ENCODE measurements at places on chromosomes 16 and 17.

- DNase-seq, result no peak
Observed at GRCh38 chr17:72343911-72344310, 223.1 kb downstream of the SOX9 start.

- DNase-seq, result no peak
Observed at GRCh38 chr16:23516366-23517137, 6.3 kb upstream of the GGA2 start.

- DNase-seq, result no peak
Observed at GRCh38 chr17:63775420-63775819, 1.4 kb downstream of the DDX42 start.

- DNase-seq, result no peak
Observed at GRCh38 chr17:2042390-2042847, 597 bp downstream of the OVCA2 start.

DNA sequence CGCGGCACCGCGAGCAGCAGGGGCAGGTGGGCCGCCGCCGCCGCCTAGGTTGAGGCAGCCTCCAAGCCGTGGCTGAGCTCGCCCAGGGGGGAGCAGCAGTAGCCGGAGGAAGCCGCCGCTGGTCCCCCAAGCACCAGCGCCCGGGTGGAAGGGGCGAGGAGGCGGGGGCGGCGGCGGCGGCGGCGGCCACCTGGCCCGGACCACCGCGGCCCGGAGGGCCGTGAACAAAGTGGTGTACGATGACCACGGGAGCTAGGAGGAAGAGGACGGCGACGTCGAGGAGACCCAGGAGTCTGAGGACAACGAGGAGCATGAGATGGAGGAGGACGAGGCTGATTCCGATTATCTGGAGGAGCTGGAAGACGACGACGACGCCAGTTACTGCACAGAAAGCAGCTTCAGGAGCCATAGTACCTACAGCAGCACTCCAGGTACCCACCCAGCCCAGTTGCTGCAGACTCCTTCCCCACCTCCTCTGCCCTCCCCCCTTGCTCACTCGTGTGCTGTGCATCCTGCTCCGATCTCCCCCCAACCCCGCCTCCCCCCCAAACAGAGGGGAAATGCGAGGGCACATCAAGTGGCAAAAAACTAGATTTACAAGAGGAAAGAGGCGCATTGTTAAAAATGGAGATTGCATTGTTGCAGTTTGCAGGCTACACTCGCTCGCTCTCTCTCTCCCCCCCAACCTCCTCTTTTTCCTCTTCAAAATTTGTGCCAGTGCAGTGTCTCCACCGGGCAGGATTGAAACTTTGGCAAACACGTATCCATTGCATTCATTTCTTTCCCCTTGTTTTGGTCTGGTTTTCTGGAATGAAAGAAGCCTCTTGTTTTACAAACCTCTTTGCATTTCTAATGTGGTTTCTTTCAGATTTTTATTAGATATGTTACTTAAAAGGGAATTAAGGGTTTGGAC is 41.8 kb upstream of the AMZ2 start:
- no peak for DNase-seq

GRCh38 chr17:57772774-57773173 is 27.7 kb upstream of the CCDC182 start:
- no peak for DNase-seq

- DNase-seq, result no peak
Observed at GRCh38 chr17:50893183-50893993, 27.2 kb upstream of the TOB1 start.

- no peak for DNase-seq
Observed at GRCh38 chr16:78972986-78973385, 627.6 kb downstream of the MAF start.

DNA sequence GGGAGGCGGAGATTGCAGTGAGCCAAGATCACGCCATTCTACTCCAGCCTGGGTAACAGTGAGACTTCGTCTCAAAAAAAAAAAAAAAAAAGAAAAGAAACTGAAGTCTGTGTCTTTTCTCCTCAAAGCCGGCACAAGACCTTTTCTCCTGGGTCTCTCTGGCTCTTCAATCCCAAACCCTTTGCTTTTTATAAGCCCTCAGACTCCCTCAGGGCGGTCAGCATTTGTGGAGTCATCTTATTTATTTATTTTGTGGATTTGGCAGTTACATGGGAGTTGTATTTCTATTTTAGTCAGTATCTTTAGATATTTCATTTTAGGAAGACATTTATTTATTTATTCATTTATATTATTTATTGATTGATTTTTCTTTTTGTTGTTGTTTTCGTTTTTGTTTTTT is 57.7 kb upstream of the MAP3K14 start:
- DNase-seq, result no peak

DNA sequence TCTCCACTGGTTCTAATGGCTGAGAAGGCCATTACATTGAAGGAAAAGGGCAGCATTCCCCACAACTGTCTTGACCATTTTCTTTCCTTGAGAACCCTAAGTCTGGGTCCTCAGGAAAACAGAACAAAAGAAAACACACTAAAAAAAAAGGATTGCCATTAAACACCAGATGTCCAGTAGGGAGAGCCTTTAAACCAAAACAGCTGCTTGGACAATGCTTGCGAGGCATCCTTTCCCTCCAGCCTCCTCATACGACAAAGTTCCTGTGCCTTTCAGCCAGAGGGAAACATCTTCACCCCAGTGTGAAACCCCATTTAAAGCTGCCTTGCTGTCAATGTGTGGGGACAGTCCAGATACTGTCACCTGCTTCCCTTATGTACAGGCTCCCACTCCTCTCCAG is 74.3 kb downstream of the MMD start:
- no peak for DNase-seq

GRCh38 chr16:46817961-46818360 is 13.0 kb downstream of the C16orf87 start:
- DNase-seq, result no peak

DNA sequence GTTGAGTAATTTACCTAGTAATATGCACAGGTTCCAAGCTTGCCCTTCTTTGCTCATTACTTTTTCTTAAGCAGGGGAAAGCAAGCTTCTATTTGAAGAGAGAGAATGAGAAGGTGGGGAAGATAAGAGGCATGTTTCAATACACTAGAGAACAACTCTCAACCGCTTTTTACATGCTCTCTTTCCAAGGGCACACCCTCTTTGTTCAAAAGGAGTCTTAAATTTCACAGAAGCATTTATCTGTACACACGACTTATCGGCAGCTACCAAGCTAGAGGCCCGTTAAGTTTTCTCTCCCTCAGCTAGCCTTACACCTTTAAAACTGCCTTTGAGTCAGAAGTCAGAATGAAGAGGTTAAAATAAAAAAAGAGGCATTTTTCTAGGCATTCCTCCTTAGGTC is 79.6 kb downstream of the STH start:
- DNase-seq, result no peak

GRCh38 chr16:6573577-6573976 is 759.1 kb upstream of the RBFOX1 start:
- DNase-seq, result no peak

- no peak for DNase-seq
Observed at GRCh38 chr17:63973930-63974593, 1.3 kb upstream of the SCN4A start.

DNA sequence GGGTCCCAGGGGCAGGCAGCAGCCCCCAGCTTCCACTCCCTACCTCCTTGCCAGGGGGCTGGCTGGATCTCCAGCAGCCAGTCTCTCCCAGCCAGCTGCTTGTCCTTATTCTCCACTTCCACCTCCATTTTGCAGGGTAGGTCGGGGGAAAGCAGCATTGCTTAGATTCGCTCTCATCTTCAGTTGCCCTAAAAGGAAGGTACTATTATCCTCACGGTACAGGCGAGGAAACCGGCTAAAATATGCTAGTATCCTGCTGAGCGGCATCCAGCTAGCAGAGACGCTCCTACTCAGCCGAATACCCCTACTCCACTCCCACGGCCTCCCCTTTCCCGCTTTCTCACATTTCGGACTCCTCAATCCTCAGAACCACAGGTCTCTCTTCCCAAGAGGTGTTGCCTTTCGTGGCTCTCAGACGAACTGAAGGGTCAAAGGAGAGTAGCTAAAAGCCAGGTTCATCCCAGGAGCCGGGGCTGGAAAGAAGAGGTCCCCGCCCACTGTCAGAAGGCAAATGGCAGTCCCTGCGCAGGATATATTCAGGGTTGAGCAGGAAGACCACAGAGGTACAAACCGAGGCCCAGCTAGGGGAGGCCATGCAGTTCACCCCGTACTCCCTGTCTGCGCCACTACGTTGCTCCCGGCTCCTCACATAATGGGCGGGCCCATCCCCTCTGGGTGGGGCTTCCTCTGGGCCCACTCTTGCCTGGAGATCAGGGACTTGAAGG is 1.7 kb upstream of the RAB11FIP4 start:
- no peak for DNase-seq

DNA sequence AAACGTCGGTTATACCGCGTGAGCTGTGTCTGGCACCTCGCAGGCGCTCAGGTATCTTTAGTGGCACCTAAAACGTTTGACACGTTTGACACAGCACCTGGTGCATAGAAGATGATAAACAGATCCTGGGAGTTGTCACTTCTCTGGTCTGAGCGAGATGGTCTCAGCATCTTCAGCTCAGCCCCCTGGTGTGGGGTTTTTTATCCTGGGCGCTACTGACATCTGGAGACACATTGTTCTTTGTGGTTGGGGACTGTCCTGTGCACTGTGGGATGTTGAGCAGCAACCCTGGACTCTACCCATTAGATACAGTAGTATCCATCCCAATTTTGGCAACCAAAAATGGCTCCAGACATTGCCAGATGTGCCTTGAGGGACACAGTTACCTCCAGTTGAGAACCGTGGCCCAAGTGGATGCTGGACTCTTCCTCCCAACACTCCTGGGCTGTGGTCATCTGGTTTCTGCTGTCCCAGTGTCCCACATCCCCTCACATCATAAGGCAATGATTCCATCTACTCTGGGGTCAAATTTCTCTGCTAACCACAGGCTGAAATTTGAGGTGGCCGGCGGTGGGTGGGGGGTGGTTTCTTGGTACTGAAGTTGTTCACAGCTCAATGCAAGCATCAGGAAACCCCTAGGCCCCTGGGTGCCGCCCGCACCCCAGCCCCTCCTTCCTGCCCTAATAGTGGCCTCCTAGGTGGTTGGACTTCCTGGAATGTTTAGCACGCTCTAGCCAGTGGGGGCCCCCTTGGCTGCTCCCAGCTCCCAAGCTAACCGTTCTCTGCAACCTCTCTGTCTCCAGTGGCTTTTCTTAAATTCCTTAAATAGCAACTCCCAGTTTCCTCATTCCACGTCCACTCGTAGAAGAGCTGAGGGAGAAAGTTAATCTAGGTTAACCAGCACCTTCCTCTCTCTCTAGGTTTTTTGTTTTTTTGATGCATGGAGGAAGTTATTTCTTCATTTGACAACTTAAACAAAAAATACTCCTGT is 124.8 kb downstream of the ABCC1 start:
- DNase-seq, result no peak

DNA sequence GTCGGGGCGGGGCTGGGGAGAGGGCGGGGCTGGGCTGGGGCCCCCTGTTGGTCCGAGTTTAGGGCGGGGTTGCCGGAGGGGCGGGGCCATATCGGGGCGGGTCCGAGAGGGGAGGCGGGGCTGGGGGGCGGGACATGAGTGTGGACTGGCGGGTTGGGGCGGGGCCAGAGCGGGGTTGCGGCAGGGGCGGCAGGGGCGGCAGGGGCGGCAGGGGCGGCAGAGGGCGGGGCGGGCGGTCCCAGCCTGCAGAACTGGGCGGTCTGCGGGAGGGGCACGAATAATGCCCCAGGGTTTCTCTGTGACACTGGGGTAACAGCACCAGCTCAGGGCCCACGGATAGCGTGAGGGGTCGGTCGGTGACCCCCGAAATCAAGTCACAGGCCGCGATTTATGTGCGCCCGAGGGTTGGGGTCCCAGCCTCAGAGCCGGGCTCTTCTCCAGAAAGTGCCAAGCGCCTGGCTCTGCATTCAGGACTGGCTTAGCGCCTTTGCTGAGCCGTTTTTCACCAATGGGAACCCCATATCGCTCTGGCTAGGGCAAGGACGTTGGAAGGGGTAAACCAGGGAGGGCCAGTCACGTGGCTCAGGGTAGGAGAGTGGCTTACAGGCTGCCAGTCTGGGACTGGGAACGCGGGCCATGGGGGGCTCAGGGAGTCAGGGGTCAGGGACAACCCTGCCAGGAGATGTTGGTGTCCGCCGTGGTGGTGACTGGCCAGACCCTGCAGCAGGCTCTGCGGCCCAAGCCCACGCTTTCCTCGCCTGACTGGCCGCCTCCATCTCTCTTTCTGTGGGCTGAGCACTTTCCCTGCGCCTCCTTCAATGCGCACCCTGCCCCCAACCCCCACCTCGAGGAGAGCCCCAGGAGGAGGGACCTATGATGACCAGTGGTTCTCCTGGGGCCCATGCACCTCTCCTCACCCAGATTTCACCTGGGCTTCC is 1.2 kb upstream of the METTL26 start:
- peak; percentile 73 for DNase-seq

DNA sequence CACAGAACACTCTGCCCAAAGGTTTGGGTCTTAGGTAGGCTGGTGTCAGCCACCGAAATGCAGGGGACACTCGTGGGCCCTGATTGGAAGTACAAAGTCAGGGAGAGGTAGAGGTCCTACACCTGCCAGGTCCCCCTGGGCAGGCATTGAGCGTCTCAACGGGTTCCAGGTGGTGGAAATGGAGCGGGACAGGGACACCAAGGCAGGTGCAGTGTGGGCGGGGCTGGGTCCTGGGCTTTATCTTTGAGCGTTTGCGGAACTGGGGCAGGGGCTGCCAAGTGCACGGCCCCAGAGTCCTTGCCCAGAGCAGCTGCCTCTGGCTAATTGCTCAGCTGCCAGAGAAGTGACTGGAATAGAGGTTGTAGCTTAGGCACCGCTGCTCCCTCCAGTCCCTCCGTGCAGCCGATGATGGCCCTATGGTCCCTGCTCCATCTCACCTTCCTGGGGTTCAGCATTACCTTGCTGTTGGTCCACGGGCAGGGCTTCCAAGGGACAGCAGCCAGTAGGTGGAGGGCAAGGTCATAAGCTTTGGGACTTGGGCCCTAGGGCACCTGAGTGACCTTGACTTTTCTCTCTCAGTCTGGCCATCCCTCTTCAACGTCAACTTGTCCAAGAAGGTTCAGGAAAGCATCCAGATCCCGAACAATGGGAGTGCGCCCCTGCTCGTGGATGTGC is at the start of gene ZACN:
Gene ZACN, plus strand, starts transcription at position 323 of the 675 bp plus-strand sequence. Its CDS starts 83 bp downstream, at position 406.
- no peak for DNase-seq

DNA sequence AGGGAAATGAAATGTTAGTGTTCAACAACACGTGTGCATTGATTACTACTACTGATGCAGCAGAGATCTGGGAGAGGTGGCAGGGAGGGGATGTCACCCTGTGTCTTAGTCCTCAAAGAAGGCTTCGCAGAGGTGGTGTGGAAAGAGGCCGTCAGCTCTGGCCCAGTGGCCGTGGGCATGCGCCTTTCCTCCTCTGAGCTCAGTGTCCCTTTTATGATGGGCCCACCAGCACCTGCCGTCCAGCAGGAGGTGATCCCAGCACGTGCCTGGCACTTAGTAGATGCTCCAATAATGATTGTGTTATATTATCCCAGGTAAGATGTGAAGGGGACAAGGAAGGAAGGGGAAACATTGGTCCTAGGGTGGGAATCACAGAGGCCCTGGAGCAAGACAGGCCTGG is 106.2 kb downstream of the CLEC16A start:
- DNase-seq, result no peak

GRCh38 chr16:9114842-9115241 is 23.4 kb downstream of the HAPSTR1 start:
- DNase-seq, result no peak

GRCh38 chr16:26019381-26020242 is 327.9 kb downstream of the HS3ST4 start:
- DNase-seq, result no peak

- no peak for DNase-seq
Observed at GRCh38 chr16:13517841-13518240, 402.1 kb upstream of the ERCC4 start.
